ENCODE measurements at places on chromosomes 2 and 18.

DNA sequence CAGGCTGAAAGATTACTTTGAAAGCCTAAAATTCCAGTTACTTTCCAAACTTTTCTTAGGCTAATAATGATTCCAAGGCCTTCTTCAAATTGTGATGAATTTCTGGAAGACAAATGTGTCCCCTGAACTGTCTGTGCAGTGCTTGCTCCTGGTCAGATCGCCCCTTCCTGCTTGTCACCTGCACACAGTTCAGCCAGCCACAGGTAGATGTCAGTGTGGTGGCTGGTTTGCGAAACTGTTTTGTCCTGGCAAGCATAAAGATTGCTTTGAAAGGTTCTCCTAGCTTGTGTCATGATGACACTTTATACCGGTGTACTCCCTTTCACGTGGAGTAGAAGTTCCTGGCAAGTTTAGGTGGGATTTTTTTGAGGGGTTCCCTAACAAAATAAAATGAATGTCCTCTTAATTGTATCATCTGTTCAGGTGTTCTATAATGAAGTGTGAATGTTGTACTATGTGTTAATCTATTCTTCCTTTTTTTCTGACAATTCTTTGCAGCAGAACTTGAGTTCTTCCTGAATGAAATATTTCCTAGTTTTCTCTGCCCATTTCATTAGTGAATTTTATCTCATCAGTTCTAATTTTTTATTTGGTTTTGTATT is 298.8 kb downstream of the ZNF407 start:
- no peak for DNase-seq

DNA sequence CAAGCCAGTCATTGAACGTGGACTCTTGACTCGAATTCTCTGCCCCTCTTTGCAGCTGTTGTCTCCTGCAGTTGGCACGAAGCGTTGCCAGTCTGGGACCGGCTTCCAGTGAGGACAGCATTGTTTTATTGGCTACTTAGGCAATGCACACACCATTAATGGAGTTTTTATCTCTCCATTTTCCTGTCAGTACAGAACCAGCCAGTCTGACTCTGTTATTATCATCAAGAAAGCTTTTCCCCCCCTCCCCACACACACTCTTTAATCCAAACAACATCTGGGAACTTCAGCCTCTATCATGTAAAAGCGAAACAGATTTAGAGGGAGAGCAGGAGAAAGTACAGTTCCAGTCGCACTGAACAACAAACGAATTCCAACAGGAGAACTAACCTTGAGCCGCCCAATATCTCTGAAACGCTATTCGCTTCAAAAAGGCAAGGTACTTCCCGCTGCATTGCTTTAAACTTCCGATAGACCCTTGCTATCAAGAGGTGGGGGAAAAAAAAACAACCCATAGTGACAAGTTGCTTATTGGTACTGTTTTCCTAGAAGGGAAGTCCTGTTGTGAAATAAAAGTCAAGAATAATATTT is 38.2 kb downstream of the ACVR1 start:
- DNase-seq = peak; percentile 39

DNA sequence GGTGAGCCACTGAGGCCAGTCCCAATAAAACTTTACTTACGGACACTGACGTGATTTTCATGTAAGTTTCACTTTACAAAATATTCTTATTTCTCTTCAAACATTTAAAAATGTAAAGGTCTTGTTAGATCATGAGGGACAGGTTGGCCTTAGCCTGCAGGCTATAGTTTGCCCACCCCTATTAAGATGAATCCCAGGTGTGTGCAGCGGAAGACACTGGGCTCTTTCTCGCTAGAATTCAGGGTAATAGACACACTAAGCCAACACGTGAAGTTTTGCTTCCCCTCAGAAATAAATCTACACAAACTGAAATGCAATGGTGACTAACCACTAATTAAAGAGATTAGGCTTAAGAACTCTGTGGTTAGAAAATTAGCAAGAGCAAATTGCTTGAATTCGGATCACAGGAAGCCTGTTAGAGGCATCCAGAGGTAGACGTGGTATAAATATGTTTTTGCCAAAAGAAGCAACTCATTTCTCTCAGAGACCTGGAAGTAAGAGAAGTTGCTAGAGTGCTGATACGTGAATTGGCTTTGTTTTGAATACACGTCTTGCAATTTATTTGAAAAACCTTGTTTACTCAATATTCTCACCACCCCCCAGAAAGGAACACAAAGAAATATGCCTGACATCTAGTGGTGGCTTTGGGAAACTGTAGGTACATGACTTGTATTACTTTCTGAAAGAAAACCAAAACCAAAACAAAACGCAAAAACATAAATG is 151.6 kb downstream of the DTNB start:
- DNase-seq = peak; percentile 47

DNA sequence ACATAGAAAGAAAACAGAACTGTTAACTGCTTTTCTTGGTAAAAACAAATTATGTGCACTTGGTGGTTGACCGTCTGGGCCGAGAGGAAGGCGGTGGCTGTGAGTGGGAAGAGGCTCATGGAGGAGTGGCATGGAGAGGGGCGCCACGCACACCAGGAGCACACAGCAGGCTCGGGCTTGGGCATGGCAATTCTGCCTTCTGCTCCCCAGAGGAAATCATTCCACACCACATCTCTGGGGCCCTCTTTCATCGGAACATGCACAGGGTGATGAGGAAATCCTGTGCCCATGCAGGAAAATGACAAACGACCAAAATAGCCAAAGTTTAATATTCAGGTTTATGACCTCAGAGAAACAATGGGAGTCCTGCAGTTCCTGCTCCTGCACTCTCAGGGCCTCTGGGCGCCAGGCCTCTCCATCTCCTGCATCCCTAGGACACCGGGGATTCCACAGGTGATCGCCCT is 26.4 kb downstream of the WDFY1 start:
- no peak for DNase-seq

DNA sequence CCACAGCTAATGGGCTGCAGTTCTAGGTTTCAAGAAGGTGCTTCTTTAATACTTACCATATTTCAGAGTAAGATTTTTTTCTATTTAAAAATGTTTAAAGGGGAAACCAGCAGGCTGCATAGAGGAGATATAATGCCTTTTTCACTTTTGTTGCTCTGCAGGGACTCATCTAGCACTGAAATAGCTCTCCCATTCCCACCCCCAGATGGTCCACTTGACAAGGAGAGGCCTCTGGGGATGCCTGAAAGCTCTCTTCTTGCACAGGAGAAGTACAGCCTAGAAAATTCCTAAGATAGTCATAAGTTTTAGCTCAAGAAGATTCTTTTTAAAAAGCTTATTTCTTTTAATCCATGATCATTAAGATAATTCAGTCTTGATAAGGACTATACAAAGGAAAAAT is 126.4 kb downstream of the CDH2 start:
- no peak for DNase-seq

GRCh38 chr2:205868773-205869333 is 186.6 kb downstream of the NRP2 start:
- no peak for DNase-seq

- no peak for DNase-seq
Observed at GRCh38 chr18:35610089-35610488, 28.5 kb downstream of the GALNT1 start.

- DNase-seq = no peak
Observed at GRCh38 chr2:213149294-213149875, 2.0 kb downstream of the IKZF2 start.

DNA sequence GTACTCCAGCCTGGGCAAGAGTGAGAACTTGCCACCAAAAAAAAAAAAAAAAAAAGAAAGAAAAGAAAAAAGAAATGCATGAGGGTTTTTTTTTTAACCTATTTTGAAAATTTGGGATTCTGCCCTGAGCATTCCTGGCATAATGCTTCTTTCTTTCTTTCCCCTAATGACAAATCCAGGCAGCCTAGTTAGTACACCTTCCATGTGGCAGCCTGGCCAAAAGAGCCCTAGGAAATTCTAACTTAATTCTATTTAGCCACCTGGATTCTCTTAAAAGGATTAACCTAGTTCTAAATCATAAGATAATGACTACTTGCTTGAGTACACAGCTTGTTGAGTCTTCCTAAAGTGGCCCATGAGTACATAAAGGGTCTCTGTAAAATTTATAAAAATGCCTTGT is 160.1 kb downstream of the THADA start:
- DNase-seq = no peak

- peak; percentile 16 for DNase-seq
Observed at GRCh38 chr2:229519655-229520430, 194.5 kb downstream of the DNER start.

GRCh38 chr2:79083597-79084251 is 4.1 kb downstream of the REG1B start:
- no peak for DNase-seq

- DNase-seq = no peak
Observed at GRCh38 chr2:118857677-118858484, 10.4 kb upstream of the EN1 start.

DNA sequence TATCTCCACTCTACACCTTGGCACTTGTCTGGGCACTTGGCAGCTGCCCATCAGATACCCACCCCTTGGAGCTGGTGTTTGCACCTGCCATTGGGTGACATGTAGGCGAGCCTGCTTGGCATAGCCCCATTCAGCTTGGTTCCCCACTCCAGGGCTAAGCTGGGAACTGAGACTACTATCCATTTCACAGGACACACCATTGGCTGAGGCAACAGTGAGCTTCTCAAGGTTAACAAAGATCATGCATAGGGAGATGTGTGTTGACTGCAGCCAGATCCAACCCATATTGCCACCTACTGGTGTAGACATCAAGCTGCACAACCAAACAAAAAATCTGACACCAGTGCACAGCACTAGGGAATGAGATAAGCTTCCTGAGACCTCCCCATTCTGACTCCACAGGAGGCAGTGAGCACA is 1389.8 kb upstream of the TMEFF2 start:
- no peak for DNase-seq

GRCh38 chr2:26483957-26484565 is 6.1 kb upstream of the OTOF start:
- DNase-seq = peak; percentile 86

- no peak for DNase-seq
Observed at GRCh38 chr2:176500901-176501300, 231.7 kb downstream of the MTX2 start.

DNA sequence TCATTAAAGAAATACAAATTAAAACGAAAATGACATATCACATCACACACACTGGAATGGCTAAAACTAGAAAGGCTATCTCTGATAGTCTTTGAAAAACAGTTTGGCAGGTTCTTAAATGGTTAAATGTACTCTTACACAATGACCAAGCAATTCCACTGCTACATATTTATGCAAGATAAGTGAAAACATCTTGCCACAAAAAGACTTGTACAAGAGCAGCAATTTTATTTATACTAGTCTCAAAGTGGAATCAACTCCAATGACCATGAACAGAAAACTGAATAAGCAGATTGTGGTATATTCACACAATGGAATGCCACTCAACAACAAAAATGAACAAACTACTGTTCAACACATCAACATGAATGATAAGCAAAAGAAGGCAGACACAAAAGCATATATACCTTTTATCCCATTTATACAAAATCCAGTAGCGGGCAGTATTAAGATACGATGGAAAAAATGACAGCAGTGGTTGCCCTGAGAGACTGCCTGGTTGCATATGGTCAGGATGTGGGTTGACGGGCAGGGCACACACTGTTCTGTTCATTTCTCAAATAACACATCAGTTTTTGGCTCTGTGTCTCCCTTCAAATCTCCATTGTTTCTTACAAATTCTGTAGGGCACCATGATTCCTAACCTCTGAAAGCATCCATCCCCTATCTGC is 25.4 kb downstream of the SP100 start:
- no peak for DNase-seq

GRCh38 chr2:23476786-23477185 is 91.8 kb downstream of the KLHL29 start:
- no peak for DNase-seq

DNA sequence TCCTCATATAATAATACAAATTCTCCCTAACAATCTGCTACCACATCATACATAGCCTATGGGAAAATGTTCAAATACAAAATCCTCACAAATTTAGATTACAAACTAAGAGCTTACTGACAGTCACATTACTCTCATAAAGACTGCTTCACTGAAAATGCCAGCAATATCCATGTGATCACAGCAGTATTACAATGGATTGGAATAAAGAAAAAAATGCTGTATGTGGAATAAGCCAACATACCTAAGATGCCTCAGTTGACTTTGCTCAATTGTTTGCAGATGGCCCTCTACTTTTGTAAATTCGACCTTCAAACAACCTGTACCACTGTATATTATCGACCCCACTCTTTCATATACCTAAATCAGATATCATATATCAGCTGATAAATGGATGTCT is 88.7 kb downstream of the DYM start:
- no peak for DNase-seq

- no peak for DNase-seq
Observed at GRCh38 chr2:42693013-42693615, 70.8 kb downstream of the OXER1 start.

- DNase-seq = no peak
Observed at GRCh38 chr18:36158266-36158867, 28.7 kb downstream of the ELP2 start.

- DNase-seq = peak; percentile 78
Observed at GRCh38 chr2:20049637-20050036, 1.8 kb downstream of the LAPTM4A start.

DNA sequence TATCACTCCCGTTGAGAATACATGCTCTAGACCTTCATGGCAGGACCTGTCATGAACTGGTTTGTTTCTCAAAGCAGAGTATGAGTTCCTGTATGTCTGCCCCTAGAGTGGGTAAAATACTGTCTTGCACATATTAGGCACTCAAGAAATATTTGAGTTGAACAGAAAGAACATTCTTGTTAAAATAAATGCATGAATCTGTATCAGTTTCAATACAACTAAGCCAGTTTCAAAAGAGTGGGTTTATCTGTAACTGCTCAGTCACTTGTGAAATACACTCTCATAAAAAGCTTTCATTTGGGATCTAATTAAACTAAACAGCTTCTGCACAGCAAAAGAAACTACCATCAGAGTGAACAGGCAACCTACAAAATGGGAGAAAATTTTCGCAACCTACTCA is 69.2 kb downstream of the RFTN2 start:
- DNase-seq = no peak

DNA sequence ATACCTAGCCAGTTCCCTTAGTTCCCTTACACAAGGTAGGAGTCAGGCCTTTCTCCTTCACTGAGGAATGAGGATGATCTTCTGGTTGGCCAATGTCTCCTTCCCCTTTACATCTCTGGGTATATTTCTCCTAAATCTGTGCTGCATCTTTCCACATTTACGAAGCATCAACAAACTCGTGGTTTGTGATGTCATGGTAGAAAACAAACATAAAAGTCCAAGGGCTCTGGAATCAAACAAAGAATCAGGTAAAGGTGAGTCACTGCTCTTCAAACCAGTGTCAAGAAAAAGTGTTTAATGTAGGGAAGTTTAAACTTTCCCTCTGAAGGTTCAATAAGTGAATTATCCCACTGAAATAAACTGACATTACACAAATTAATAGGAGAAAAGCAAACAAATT is 122.9 kb downstream of the METTL8 start:
- no peak for DNase-seq

- DNase-seq = no peak
Observed at GRCh38 chr18:10011751-10012150, 97.9 kb downstream of the VAPA start.

GRCh38 chr2:237638176-237638575 is 10.8 kb downstream of the LRRFIP1 start:
- DNase-seq = no peak

GRCh38 chr2:88342749-88343148 is 109.7 kb downstream of the FOXI3 start:
- DNase-seq = no peak

Data from lung (tissue), 17 donors.